Memory B cell (primary cell): ENCODE measurements at places on chromosomes 16 and 17.

DNA sequence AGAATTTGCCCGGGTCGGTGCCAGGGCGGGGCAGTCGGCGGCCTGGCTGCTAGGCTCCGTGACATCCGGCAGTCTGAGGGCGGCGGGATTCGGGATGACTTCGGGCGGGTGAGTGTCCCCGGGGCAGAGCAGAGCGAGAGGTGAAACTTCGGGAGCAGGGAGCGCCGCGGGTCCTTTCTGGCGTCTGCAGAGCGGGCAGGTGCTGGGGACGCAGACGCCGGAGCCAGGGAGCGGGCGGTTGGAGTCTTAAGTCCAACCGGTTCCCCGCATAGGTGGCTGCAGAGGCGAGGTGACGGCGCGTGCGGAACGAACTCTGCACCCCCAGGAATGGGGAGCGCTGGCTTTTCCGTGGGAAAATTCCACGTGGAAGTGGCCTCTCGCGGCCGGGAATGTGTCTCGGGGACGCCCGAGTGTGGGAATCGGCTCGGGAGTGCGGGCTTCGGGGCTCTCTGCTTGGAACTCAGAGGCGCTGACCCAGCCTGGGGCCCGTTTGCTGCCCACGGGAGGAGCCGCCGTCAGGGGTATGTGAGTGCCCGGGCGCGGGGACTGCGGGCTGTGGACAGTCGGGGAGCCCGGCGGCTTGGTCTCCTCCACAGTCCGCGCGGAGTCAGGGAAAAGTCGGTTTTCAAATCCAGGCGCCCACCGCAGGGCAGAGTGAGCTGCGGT, at the start of gene B4GALNT2:
B4GALNT2 (plus strand) TSS at position 71 of the 666 bp plus-strand sequence; CDS start at position 95, 24 bp downstream.
- no peak for DNase-seq

DNA sequence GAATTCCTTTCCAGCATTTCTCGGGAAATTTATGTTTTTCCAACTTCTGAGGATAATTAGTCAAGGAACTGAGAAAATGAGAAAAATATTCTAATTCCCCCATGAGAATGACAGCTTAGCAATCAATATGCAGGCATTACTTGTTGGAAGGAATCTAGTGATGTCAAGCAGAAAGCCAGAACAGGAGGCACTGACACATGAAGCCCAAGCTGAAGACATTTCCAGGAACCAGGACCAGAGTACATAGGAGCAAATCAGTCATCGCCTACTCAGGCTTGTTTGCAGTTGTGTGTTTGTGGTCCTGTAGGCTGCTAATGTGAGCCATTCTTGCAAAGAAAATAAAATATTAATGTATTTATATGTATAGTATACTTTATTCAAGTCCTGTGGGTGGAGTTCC, 89.7 kb downstream of the SALL1 start:
- DNase-seq, result no peak

GRCh38 chr17:40325156-40326013, 16.4 kb downstream of the RARA start:
- DNase-seq, result peak; percentile 65

- DNase-seq, result no peak
Measured at GRCh38 chr17:28413804-28414203, 7.8 kb upstream of the SLC46A1 start.

DNA sequence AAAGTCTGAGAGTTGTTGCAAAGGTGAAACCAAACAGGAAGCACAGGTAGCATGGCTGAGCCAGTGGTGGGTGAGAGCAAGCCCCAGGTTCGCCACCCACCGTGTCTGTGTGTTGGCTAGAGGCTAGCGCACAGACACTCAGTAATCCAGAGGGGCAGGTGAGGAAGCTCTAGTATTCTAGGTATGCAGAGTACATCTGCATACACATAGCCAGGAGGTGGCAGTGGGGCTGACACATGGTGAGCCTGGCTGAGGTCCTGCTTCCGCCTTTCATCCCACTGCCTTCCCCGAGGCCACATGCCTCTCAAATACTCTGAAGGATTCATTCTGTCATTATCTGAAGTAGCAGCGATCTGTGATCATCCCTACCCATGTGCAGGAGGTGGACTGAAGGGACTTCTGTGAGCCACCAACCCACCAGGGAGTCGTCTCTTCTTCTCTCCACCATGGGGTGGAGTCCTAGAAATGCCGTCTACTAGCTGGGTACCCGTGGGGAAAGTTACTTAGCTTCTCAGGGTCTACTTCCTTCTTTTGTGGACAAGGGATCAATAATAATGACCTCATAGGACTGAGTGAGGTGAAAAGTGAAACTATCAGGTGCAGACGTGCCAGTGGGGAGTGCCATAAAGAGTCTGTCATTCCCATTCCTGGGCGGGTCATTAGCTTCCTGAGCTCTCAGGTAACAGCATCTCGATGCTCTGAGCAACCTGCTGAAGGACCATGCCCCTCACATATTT, 36.0 kb upstream of the ICAM2 start:
- peak; percentile 24 for DNase-seq

DNA sequence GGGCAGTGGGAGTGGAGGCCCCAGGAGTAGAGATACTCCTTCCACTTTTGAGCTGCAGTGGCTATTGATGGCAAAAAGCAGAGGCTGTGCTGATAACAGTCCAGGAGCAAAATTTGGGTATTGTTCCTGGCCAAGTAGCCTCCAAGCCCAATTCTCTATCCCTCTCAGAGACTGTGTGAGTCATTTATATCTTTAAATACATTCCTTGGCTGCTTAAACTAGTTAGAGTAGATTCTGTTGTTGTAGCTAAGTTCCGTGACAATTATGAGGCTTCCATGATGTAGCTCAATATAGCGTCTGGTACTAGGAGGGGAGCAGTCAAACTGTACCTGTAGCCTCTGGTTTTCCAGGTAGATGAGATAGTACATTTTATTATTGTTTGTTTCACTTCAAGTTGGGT, 19.9 kb upstream of the UBE2G1 start:
- DNase-seq, result no peak

DNA sequence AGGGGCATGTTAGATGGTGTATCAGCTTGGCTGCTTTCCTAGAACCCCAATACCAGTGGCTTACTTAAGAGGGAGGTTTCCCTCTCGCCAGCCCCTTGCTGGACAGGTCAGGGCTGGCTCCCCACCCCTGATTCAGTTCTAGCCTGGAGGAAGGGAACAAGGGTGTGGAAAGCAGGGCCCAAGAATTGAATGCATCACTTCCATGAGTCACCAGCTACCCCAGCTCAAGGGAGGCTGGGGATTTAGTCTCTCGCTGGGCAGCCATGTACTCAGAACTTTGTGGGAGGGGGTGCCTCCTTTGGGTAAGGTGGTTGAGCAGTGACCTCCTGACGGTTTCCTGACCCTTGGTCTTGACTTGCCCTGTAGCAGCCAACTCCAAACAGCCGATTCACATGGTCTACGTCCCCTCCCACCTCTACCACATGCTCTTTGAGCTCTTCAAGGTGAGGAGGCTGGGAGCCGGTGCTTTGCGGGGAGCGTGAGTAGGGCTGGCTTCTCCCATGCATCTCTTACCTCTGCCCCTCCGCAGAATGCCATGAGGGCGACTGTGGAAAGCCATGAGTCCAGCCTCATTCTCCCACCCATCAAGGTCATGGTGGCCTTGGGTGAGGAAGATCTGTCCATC, 12.8 kb downstream of the PDK2 start:
- DNase-seq, result no peak

GRCh38 chr17:69961501-69962145, 113.4 kb upstream of the KCNJ16 start:
- DNase-seq, result no peak
